Right lung (tissue), 10 donors: ENCODE measurements at places on chromosomes 4 and X. TPM values are rescaled to one million over a fixed set of nuclear protein-coding genes. Genes with fewer than 3 reads are reported as not detected.

Gene PLAC8
- polyA plus RNA-seq, result 8.0 TPM

Gene BCAP31
- polyA plus RNA-seq, result 119 TPM

DNA sequence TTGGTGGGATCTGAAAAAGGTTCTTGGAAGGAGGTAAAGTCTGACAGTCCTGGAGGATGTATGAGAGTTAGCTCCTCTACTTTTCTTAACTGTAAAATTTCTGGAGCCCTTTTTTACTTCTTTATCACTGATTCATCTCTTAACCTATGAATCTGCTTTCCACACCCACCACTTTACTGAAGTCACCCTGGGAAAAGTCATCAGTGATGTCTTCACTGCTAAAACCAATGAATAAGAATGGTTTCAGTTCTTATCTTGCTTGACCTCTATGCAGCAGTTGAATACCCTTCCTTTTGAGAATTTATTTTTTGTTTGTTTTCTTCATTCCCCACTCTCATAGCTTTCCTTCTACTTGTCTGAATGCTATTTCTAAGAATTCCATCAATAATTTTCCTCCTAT is 80.0 kb downstream of the AREG start:
- DNase-seq, result no peak

DNA sequence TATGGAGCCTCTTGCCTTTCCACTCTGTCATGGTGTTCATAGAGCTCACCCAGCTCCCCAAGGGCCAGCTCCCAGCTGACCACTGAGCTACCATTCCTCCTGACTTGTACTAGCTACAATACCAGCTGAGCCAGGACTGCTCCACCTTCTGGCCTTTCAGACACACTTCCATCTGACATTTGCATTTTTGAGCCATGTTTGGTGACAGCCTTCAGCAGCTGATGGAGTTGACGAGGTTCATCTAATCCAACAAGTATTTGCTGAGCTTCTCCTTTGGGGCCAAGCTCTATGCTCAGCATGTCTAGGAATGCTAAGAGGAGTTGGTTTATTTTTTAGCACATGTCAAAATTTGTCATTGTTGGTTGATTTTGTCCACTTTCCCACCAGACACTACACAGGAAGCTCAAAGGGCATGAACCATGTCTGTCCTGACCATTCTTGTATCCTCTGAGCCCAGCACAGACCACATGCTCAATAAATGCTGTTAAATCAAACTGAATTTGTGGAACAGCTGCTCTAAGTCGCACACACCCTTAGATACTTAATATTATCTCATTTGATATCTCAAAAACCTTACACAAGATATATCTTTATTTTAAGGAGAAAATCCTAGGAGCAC is 142.6 kb upstream of the PPARGC1A start:
- DNase-seq, result no peak

DNA sequence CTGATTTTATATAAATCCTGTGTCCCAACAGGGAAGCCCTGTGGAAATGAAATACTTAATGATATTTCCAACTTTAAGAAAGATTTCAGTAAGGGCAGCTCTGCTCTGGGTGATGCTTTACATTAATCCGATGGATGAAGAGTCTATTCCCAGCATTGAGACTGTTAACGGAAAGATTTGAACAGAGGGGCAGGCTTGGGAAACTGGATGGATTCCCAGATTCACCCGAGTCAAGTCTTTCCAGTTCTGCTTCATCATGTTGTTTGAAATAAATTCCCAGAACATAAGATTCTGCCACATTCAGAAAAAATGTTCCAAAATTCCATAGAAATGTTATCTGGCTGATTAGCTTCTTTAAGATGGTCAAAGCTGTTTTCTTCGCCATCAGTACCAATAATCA is 246.0 kb downstream of the FBXW7 start:
- peak; percentile 20 for DNase-seq

- DNase-seq, result no peak
Observed at GRCh38 chrX:86066998-86067397, 19.6 kb upstream of the CHM start.

DNA sequence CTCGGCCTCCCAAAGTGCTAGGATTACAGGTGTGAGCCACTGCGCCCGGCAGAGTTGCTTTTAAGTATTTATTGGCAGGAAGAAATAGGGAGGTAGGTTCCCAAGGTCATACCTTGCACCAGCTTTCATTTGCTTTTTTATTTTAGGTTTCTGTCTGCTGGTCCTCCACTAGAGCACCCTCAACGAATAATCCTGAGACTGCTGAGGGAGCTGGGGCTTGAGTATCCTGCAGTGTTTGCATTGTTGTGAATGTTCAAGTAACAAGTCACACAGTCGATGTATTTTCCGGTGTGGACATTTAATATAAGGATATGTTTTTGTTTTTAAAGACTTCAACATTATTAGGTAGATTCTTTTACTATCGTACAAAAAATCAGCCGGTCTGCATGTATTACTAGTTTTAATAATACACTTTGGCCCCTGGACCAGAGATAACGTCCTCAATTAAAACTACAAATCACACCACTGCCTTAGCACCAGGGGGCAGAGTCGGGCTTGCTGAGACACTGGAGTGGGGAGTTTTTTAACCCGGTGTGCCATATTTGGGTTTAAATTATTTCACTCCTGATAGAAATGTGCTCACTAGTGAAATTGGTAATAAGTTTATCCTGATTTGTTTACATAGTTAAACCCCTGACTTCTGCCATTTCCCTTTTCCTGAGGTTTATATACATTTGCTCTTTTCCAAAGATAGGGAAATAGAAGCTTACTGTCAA is 11.6 kb downstream of the SMIM20 start:
- no peak for DNase-seq

DNA sequence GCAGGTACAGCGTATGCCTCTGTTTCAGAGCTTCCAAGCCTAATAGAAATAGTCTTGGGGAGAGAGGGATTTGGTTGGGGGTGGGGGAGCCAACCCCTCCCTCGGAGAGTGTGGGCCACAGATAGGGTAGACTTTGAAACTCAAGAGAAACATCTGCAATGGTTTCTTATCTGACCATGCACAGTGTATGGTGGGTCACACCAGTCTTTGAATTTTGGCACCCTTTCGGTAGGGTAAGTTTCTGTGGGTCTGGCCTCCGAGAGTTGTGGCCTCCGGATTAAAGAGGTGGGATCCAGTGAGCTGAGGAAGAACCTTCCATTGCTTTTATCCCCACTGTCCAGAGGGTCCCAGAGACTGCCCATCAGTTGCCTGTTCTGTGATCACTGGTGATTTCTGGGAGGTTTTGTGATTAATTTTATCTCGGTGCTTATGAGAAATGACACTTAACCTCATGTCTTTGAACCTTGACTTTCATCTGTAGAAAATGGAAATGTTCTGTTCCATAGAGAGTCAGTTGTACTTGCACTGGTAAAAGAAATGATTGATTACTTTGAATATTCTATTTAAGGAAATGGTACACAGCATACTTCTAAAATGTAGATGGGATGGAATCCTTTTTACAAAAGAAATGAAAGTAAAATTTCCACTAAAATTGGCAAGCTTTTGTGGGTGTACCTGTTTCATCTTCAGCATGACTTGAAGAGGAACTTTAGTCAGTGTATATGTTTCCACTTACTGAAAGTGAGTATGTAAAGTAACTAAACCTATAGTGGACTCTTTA is 62.7 kb downstream of the TMEM131L start:
- DNase-seq, result no peak
